HTR-8/SVneo (cell line): ENCODE measurements at places on chromosomes 2 and 18.

DNA sequence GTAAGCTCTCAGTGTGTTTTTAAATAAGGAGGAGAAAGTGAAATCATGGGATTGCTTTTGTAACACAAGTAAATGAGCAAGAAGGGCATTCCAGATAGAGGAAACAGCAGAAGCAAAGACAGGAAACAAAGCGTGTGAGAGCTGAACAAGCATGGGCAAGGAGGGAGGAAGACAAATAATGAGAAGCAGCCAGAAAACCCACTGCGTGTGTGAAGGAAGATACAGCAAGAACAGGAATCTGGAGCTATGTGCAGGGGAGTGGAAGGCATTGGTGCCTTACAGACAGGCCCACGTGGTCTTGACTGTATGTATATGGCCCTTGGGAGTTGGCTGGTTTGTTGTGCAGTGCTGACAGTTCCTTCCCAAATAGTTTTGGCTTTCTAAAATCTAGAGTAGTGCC lies 88.6 kb downstream of the AAK1 start:
- no peak for DNase-seq

GRCh38 chr2:85760371-85760770 lies 6.6 kb downstream of the ATOH8 start:
- no peak for DNase-seq

- no peak for DNase-seq
Observed at GRCh38 chr2:54289917-54290316, 33.9 kb upstream of the TSPYL6 start.

DNA sequence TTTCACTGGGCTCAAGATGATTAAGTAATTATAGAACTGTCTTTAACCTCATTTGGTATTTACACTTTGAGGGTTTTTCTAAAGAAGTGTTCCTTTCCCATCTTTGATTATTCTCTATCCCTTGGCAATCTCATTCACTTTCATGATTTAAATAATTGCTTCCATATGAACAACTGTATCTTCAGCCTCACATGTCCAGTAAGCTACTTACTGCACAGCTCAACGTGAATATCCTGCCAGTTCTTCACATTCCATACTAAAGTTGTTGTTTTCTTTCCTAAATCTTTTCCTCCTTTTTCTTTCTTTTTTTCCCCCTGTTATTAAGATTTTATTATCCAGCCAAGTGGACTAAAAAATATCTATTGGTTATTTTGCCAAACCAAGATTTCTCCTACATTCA lies 37.7 kb downstream of the ZC3H15 start:
- no peak for DNase-seq

DNA sequence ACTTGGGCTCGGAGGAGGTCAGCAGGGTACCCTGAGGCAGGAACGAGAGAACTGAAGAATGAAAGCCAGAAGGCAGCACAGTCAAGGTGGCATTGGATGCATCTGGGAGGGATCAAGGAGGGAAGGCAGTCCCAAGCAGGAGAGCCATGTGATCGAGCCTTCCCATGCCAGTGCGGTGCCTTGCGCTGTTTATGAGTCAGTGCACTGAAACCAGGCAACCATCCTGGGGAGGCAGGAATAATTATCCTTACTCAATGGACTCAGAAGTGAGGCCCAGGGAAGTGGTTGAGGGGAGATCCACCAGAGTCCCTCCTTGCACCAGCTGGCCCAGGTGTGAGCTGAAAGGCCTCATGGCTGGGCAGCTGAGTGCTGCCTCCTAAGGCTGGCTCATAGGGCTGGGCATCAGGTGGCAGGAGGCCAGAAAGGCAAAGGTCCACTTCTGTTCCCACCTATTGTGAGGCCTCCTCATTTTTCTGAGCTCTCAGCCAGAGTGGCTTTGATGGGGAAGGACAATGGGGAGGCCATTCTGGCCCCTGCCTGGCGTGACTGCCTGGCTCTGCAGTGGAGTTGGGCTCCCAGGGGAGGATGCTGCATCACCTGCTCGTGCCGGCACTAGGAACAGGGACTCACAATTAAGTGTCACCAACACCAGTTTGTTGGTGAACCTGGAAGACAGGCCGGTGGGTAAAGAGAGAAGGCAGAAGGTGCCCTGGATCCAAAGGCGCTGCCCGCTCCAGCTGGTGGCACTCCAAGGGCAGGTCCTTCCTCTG lies 82.3 kb downstream of the TFCP2L1 start:
- DNase-seq = no peak

DNA sequence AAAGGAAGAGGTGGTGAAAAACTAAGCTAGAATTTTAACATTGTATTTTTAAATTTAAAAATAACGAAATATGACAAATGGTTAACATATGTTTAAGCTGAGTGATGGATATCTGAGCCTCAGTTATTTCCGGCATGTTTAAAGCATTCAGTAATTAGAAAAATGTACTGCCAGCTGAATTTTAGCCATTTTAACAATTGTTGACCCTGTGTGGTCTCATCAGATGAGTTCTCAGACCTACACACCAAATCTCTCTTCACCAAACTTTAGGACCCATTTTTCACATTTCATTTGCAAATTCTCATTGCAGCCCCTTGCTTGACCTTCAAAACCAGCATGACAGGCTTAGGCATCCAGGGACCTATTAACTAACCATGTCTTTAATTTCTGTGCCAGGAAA lies 91.5 kb upstream of the RGPD4 start:
- DNase-seq = no peak

DNA sequence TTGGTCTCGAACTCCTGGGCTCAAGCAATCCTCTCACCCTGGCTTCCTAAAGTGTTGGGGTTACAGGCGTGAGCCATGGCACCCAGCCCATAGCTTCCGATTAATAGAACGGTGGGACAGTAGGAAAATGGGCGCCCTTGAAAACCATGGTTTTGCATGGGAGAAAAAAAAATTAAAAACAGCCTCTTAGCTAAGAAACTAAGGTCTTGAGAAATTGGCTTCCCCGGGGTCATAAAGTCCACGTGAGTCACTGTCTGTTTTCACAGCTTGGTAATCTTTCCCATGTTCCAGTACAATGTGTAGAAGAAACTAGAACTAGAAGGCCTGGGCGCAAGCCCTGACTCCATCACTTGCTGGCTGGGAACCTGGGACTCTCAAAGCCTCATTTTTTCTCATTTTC lies 20.7 kb downstream of the B3GNT2 start:
- DNase-seq = peak; percentile 49

DNA sequence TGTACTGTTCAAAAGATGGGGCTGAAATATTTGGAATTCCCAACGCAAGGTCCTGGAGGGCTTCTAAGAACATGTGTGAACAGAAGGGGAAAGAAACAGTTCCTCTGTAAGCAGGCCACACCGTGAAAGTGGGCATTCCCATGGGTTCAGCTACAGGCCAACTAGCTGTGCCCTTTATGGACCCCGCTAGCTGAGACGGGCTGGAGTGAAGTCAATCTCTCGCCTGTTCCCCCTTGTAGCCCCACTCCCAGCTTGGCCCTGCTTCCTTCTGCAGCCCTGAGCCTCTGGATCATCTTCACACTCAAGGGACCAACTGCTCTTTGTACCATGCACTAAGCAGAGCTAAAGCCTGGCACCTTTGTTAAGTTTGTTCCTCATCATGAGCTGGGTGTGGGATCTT lies 55.4 kb downstream of the POLR1A start:
- no peak for DNase-seq

DNA sequence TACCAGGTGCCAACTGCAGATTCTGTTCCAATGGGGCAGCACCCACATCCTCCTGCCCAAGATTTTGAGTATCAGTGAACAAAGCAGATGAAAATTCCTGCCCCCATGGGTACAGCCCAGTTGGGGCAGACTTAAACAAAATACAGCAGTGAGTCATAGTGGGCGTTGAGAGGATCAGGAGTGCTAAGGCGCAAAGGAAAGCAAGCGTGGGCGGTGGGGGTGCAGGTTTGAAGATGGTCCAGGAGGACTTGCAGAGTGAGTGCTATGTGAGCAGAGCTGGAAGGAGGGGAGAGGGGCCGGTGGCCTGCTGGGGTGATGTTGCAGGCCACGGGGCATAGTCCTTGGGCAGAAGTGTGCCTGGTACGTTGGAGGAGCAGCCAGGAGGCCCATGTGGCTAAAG lies 24.7 kb downstream of the STEAP3 start:
- no peak for DNase-seq

DNA sequence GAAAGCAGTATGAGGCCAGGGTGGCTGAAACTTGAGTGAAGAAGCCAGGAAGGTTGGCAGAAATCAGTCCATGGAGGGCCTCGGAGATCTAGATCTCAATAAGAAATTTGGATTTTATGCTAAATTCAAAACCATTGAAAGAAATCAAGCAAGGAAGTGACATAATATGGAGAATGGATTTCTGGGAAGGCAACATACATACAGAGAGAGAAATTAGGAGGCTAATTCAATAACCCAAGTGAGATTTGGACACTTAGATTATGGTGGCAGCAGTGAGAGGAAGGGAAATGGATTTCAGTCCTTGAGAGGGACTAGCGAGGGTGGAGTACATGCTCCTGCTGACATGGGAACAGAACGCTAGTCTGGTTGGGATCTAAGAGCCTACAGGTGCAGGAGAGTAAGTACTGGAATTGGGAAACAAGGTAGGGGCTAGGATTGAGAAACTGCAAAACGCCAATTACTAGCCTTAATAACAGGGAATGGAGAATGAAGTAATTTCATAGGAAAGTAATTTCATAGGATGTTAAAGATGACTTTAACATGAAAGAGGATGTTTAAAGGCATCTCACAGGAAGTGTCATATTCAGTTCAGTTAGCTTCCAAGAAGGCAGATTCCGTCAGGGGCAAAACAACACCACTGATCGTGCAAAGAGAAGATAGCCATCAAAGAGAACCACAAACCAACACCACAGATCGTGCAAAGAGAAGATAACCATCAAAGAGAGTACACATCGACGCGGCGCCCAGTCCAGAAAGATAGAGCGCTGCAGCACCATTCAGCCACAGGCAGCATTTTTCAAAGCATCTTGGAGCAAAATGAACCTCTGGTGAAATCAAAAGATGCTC lies 27.2 kb downstream of the CDKL4 start:
- no peak for DNase-seq

DNA sequence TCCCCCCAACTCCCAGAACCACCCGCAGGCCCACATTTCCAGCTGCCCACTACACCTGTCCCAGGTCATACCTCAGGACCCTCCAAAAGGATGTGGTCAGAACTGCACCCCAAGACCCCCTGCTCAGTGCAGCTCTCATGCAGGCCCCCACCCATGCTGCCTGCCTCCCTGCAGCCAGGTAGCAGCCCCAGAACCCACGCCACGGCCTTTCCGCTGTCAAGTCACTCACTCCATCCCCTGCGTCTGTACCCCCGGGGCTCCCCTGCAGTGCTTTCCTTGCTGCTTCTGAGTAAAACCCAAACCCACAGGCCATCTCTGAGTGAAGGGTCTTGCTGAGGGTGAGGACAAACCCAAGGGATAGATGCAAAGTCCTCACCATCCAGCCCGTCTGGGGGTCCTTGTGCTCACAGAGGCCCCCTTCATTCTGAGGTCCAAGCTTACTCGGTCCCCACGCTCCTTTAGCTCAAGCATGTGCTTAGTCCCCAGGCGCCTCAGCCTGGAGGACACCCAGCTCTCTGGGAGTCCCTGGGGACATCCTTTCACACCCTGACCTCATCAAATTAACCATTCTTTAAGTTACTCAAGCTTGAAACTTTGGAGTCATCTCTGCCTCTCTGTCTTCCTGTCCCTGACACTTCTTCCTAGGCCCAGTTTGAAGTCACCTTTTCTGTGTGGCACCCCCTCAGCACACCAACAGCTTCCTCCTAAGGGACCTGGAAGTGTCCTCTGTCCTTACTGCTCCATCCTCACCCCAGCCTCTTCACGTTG lies 130.1 kb downstream of the SMAD7 start:
- no peak for DNase-seq

- DNase-seq = no peak
Observed at GRCh38 chr18:74892066-74892627, 294.5 kb downstream of the ZNF407 start.

- DNase-seq = no peak
Observed at GRCh38 chr2:40202798-40203400, 249.0 kb downstream of the SLC8A1 start.

DNA sequence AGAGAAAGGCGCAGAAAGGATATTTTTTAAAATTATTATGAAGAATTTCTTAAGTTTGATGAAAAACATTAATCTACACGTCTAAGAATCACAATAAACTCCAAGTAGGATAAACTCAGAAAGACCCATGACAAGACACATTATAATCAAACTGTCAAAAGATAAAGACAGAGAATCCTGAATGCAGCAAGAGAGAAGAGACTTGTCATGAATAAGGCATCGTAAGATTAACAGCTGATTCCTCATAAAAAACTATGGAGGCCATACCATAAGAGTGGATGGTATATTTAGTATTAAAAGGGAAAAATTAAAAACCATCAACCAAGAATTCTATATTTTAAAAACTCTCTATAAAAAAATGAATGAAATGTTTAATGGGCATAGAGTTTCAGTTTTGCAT lies 39.1 kb downstream of the SRBD1 start:
- DNase-seq = no peak

- DNase-seq = no peak
Observed at GRCh38 chr2:61714210-61714609, 139.7 kb downstream of the FAM161A start.
